ENCODE measurements at places on chromosomes 5 and 9. TPM values are rescaled to one million over a fixed set of nuclear protein-coding genes. Genes with fewer than 3 reads are reported as not detected.

- H3K27me3 ChIP-seq = no peaks in the 10 kb centered on the region
- no peak overlapping the region for H3K27ac ChIP-seq
- H3K4me3 ChIP-seq = no peak overlapping the region
- H3K4me1 ChIP-seq = no peaks in the 10 kb centered on the region
- DNase-seq = no peak
- H3K36me3 ChIP-seq = no peaks in the 10 kb centered on the region
These were observed 2.1 kb downstream of the PCDHA2 start for GRCh38 chr5:140796718-140797095.

GRCh38 chr9:86946201-86947145 lies 833 bp downstream of the GAS1 start:
- H3K4me1 ChIP-seq = no peaks in the 10 kb centered on the region
- H3K27me3 ChIP-seq = peaks cover 53% of the 10 kb centered on the region
- no peaks in the 10 kb centered on the region for H3K36me3 ChIP-seq

DNA sequence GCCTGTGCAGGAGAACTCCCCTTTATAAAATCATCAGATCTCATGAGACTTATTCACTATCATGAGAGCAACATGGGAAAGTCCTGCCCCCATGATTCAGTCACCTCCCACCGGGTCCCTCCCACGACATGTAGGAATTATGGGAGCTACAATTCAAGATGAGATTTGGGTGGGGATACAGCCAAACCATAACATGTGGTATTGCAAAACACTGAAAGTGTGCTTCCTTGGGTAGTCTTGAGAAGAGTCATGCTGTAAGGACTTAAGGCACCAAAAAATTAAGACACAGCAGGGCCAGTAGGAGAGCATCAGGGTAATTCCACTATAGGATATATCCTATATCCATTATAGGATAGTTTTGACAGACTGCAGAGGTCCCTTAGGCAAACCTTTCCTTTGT lies 29.4 kb upstream of the GDNF start:
- no peaks in the 10 kb centered on the region for H3K27me3 ChIP-seq
- no peaks in the 10 kb centered on the region for H3K36me3 ChIP-seq
- DNase-seq = no peak
- no peaks in the 10 kb centered on the region for H3K4me1 ChIP-seq
- H3K4me3 ChIP-seq = no peak overlapping the region

DNA sequence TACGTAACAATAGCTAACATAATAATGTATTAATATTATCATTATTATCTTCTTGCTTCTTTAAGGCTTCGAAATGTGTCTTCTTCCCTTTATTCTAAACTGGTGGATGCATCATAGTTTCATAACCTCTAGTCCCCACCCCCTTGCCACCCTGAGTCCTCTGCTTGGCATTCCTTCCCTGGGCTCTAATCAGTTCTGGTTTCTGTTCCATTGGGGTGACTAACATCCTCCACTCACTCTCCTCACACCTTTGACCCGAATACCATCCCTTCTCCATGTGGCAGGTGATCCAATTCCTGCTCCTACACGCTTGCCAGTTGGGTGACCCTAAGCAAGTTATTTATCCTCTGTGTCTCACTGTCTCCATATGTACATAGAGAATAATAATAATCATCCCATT lies 286.1 kb downstream of the TRPM3 start:
- no peaks in the 10 kb centered on the region for H3K36me3 ChIP-seq
- no peaks in the 10 kb centered on the region for H3K27me3 ChIP-seq
- no peak overlapping the region for H3K27ac ChIP-seq
- H3K4me3 ChIP-seq = no peak overlapping the region
- H3K4me1 ChIP-seq = no peaks in the 10 kb centered on the region

- H3K27me3 ChIP-seq = no peaks in the 10 kb centered on the region
- H3K4me3 ChIP-seq = no peak overlapping the region
- peaks cover 63% of the 10 kb centered on the region for H3K36me3 ChIP-seq
- H3K4me1 ChIP-seq = no peaks in the 10 kb centered on the region
- DNase-seq = no peak
These were observed 72.7 kb downstream of the FAM78A start for GRCh38 chr9:131203431-131204218.

The BRIX1 gene
- 34.2 TPM for polyA plus RNA-seq

The CCDC180 gene
- 7.5 TPM for polyA plus RNA-seq

The PITX1 gene
- polyA plus RNA-seq = 19.6 TPM
